ENCODE measurements at places on chromosomes 1 and 21.

DNA sequence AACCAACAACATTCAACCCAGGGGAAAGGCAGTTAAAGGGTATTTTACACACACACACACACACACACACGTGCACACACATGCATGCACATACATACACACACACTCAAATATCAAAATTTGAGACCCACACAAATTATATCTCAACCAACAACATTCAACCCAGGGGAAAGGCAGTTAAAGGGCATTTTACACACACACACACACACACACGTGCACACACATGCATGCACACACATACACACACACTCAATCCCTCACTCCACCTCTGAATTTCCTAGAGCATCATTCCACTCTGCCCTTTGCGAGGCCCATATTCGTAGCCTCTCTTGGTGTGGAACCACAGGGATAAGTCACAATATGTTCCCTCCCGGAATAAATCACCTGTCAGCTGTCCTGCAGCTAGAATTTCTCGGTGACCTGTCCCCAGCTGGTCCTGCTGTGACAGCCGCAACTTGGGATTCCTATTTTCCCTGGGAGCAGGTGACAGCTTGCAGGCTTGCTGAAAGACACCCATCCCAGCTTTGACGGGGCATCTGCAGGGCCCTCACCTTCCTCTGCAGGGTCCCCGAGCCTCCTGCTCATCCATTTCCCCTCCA lies 122.7 kb downstream of the PSMG1 start:
- no peak for DNase-seq

- DNase-seq = no peak
These were observed 88.2 kb upstream of the SLC25A33 start for GRCh38 chr1:9451081-9451480.

DNA sequence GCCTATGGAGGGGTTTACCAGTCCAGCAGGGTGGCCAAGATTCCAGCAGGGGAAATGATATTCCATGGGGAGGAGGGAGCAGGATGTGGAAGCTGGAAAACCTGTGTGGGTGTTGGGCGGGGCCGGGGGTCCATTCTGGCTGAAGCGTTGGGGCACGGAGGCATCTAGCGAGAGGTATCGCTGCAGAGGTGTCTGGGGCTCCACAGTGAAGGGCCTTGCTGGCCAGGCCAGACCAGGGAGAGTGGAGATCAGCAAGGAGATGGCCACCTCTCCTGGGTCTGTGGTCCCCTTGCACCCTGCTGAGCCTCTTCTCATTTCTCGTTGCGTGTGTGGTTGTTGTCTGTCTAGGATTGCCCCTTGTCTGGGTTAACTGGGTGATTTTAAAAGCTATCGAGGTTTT lies 6.2 kb downstream of the COQ8A start:
- no peak for DNase-seq

- no peak for DNase-seq
These were observed 17.5 kb upstream of the PRKAA2 start for GRCh38 chr1:56627636-56628039.

GRCh38 chr1:89743788-89744187 lies 77.0 kb upstream of the LRRC8D start:
- DNase-seq = no peak

DNA sequence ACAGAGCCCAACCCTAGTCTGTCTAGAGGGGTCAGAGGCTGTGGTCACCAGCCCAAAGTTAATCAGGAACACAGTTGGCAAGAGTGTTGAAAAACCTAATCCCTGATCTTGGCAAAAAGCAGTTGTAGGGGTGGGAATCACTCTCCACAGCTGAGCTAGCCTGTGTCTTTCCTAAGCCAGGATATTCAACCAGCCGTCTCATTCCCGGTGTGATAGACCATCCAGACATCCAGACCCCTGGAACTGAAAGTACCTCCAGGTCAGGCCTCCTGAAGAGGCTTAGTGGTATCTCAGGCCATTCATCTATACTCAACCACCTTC lies 4.9 kb downstream of the LHX9 start:
- DNase-seq = no peak

DNA sequence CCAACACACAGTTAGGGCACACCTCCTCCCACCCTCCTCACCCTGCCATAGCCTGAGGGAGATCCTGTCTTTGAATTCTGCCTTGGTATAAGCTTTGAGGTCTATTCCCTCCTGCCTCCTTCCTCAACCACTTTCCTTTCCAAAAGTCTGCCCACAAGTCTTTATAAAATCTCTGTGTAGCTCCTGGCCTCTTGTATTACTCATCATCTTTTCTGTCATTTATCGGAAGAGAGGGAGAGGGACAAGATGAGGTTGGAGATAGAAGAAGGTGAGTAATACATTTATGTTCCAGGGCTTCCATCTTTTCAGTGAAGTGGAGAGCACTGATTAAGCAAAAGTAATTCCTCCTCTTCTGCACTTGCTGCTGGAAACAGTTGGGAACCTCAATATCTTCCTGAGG lies 30.5 kb upstream of the EFCAB14 start:
- DNase-seq = no peak

DNA sequence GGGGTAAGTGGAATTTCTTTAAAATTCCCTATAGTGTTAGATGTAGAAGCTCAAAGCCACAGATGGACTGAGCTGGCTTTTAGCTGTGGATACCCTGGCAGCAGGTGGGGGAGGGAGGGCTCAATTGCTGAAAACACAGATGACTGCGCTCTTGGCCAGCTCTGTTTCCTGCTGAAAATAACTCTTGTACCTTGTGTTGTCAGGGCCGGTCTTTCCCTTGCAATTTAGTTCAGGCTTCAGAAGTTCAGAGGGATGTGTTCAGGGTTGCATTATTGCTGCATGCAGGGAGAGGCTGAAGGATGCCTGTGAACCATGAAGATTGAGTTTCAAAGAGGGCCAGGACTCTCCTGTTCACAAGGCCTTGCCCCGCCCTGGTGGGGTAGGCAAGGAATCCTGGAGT lies 58.1 kb upstream of the GCLM start:
- DNase-seq = no peak

DNA sequence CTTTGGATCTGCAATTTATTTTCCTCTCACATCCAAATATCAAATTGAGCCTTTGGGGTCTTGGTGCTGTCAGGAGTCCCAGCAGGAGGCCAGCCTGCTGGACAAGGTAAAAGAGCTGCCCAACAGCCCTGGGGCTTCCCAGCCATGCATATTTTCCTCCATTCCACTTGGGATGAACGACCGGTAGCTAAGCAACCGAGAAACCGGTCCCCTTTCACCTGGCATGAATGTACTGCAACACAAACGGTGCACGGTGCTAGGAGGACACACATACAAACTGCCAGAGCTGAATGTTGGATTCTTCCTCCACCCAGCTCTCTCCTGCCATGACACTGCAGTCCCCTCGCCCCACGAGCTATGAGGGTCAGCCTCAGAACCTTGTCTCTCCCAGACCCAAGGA lies 42.7 kb downstream of the BCAR3 start:
- no peak for DNase-seq

DNA sequence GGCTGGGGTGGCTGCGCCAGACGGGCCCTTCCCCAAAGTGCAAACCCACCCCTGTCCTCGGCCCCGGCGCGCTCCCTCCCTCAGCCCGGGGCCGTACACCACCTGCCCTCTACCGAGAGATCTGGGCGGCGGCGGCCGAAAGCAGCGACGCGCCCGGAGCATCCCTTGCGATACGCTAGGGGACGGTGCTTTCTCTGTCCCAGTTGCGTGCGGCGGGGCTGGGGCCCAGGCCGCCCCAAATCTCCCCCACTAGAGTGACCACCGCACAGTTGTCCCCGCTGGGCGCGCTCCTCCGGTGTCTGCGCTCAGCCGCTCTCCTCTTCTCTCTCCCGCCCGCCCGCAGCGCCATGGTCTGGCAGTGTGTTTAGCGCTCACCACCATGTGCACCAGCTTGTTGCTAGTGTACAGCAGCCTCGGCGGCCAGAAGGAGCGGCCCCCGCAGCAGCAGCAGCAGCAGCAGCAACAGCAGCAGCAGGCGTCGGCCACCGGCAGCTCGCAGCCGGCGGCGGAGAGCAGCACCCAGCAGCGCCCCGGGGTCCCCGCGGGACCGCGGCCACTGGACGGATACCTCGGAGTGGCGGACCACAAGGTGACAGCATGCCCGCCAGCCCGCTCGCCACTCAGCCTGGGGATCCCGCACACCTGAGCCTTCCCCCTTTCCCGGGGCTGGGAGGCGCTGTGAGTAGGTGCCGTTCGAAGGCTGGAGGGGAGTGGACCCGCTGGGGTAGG lies 1.0 kb downstream of the ST6GALNAC5 start:
- no peak for DNase-seq

- DNase-seq = no peak
These were observed 295.0 kb downstream of the OMA1 start for GRCh38 chr1:58251430-58252073.

- DNase-seq = no peak
These were observed 15.3 kb upstream of the IL23R start for GRCh38 chr1:67150931-67151330.

- no peak for DNase-seq
These were observed 106.9 kb upstream of the PTGFR start for GRCh38 chr1:78383923-78384322.

DNA sequence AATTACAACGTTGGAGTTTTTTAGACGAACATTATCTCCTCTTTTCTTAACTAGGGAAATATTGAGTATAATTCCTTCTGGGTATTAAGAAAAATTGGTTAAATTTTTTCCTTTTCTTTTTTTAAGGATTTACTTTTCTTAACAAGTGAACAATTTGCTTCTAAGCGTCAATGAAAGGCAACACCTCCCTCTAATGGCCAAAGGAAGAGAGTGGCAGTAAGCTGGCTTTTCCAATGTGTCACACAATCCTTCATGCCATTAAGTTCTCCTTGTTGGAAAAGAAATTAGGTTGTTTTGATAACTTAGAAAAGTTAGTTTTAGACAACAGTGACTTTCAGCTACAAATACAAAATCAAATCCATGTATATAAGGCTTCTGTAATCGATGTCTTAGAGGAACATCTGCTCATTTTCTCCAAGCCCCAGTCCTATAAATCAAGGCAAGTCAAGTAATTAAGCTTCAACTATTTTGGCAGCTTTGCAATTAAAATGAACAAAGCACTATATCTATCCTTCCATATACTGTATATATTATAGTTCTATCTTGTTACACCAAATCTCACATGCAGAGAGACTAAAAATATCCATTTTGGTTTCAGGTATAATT lies 62.8 kb downstream of the EDEM3 start:
- DNase-seq = no peak

DNA sequence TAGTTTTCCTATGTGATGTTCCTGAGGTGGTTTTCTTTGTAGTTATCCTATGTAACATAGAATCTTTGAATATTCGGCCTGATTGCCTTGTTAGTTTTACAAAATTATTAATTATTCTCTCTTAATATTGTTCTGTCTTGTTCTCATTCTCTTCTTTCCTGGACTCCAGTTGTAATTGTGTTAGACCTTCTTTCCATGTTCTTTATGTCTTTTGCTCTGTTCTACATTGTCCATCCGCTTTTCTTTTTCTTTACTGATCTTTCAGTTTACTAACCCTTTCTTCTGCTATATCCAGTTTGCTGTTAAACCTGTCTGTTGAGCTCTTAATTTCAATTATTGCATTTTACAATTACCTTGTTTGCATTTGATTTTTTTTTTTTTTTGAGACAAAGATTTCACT lies 89.3 kb downstream of the PEX14 start:
- no peak for DNase-seq

GRCh38 chr21:46515109-46515508 lies 56.4 kb downstream of the DIP2A start:
- no peak for DNase-seq

GRCh38 chr21:15095326-15095725 lies 30.5 kb upstream of the NRIP1 start:
- no peak for DNase-seq

- no peak for DNase-seq
These were observed 1.5 kb downstream of the RABGGTB start for GRCh38 chr1:75787524-75787923.

GRCh38 chr1:114033216-114033706 lies 54.0 kb downstream of the OLFML3 start:
- DNase-seq = no peak

DNA sequence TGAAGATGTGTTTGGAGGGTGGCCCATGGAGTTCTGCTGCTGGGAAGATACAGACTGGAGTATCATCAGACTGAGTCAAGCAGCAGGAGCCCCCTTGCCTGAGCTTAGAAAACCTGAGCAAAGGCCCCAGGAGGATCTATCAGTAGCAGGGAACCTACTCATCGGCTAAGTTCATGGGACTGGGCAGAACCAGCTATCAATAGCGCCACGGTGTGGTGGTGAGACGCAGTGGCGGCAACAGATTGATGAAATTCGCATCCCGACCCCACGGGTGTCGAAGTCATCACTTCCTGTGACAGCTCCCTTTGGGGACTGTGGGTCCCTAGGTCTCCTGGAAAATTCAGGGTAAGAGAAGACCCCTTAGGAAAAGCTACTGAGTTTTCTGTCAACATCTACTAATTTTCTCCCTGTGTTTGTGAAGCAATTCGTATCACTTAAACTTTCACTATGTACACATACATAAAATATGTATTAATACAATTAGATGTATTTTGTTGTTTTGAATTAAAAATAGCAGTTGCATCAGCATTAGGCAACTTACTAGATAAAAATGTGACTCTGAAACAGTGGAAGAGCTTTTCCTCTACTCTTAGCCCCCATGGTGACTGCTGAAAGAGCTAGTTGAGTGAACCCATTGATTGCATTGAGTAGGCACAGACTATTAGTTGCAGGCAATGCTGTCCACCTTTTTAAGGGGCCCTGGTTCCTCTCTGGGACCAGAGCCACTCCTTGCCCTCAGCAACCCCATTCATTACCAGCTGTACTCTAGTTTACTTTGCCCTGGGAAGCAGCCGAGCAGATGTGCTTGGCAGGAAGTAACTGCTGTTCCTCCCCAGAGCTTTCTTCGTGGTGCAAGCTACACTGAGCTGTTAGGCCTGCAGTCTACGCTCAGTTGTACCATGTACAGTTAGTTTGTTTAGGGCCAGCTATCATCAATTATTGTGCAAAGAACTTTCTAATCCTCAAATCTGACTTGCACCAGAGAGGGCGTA lies 7.3 kb upstream of the CACNA1S start:
- no peak for DNase-seq

GRCh38 chr21:27058673-27059605 lies 92.1 kb upstream of the ADAMTS5 start:
- no peak for DNase-seq

- DNase-seq = no peak
These were observed 71.9 kb downstream of the NAV1 start for GRCh38 chr1:201610858-201611257.
